Activated T-helper 1 cell treated with anti-CD3 and anti-CD28 coated beads, Interleukin-12 subunit alpha, Interleukin-12 subunit beta, Interleukin-2, Interleukin-4 antibody, amounts not matched to agents 30 ng/mL and 10 ng/mL and 1 ng/mL, durations not matched to agents 14 hours and 24 hours and 36 hours (primary cell): ENCODE measurements at places on chromosomes 3 and 15. TPM values are rescaled to one million over a fixed set of nuclear protein-coding genes. Genes with fewer than 3 reads are reported as not detected.

DGKG gene
- total RNA-seq: 0.26 and 1.4 TPM in 2 replicates

PAQR5 gene
- 0.12 TPM in 1 of 2 replicates, not detected in the other for total RNA-seq

SERPINI2 gene
- total RNA-seq: not detected in 2 replicates

P2RY13 gene
- total RNA-seq: not detected in 2 replicates

CCR8 gene
- total RNA-seq: 7.1 and 8.9 TPM in 2 replicates

TMEM266 gene
- 0.10 and 0.16 TPM in 2 replicates for total RNA-seq

FBXL2 gene
- not detected in 2 replicates for total RNA-seq

NANOGP8 gene
- not detected in 2 replicates for total RNA-seq

GRAMD2A gene
- total RNA-seq: 0.21 TPM in 1 of 2 replicates, not detected in the other

CPLX3 gene
- total RNA-seq: 0.17 and 0.29 TPM in 2 replicates

COL8A1 gene
- 0.08 TPM in 1 of 2 replicates, not detected in the other for total RNA-seq
